ENCODE measurements at places on chromosomes 5 and 9. TPM values are rescaled to one million over a fixed set of nuclear protein-coding genes. Genes with fewer than 3 reads are reported as not detected.
A peak's percentile ranks its signal among the peaks of the same experiment; 100 is the strongest.

GRCh38 chr9:28899267-28899666 lies 1326.0 kb upstream of the C9orf72 start:
- no peak for DNase-seq
- H3K27ac ChIP-seq, result no peak overlapping the region
- no peaks in the 10 kb centered on the region for H3K27me3 ChIP-seq
- no peaks in the 10 kb centered on the region for H3K4me1 ChIP-seq
- no peak overlapping the region for H3K4me3 ChIP-seq

- no peak overlapping the region for H3K4me3 ChIP-seq
- no peak for DNase-seq
- peaks cover under 1% of the 10 kb centered on the region for H3K27me3 ChIP-seq
- peaks cover 37% of the 10 kb centered on the region for H3K36me3 ChIP-seq
- peaks cover 39% of the 10 kb centered on the region for H3K4me1 ChIP-seq
These were observed 4.5 kb downstream of the DBN1 start for GRCh38 chr5:177468685-177469628.

- DNase-seq, result no peak
- H3K4me1 ChIP-seq, result no peaks in the 10 kb centered on the region
- H3K4me3 ChIP-seq, result no peak overlapping the region
- H3K27me3 ChIP-seq, result no peaks in the 10 kb centered on the region
These were observed 37.6 kb downstream of the ABCA1 start for GRCh38 chr9:104890433-104890770.

DNA sequence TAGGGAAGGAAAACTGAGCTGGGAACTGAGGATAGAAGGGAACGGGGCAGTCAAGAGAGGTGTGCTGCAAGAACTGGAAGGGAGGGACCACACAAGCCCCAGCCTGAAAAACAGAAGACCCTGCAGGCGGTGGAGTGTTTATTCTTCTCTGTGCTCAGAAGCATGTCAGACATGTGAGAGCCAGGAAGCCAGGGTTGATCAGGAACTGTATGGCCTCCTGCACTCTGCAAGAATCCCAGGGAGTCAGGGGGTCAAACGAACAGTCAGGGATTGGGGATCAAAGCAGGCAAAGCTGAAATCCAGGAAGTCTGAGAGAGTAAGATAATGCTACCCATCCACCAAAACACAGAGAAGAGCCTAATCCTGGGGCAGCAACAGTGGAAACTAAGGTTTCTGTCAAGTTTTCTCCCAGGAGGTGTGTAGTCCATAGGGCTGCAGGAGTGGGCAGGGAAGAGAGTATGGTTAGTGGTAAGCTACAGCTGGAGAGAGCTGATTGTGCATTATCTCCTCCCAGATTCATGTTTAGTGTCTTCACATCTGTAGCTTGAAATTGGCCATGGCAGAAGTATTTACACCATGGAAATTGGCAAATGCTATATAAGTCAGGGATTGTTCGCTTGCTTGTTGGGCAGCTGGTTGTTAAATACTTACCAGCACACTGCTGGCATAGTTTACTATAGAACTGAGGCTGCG lies 115.4 kb upstream of the SLC44A1 start:
- no peaks in the 10 kb centered on the region for H3K36me3 ChIP-seq
- no peak for DNase-seq
- H3K27me3 ChIP-seq, result peaks cover 28% of the 10 kb centered on the region
- H3K4me3 ChIP-seq, result no peak overlapping the region
- H3K4me1 ChIP-seq, result peaks cover 36% of the 10 kb centered on the region
- no peak overlapping the region for H3K27ac ChIP-seq

- H3K27ac ChIP-seq, result no peak overlapping the region
- DNase-seq, result no peak
- H3K36me3 ChIP-seq, result no peaks in the 10 kb centered on the region
These were observed 140.2 kb downstream of the RGS3 start for GRCh38 chr9:113603773-113604172.

- no peaks in the 10 kb centered on the region for H3K36me3 ChIP-seq
- no peaks in the 10 kb centered on the region for H3K4me1 ChIP-seq
- no peak for DNase-seq
- H3K4me3 ChIP-seq, result no peak overlapping the region
These were observed 33.8 kb upstream of the FBXL17 start for GRCh38 chr5:108415726-108416125.

DNA sequence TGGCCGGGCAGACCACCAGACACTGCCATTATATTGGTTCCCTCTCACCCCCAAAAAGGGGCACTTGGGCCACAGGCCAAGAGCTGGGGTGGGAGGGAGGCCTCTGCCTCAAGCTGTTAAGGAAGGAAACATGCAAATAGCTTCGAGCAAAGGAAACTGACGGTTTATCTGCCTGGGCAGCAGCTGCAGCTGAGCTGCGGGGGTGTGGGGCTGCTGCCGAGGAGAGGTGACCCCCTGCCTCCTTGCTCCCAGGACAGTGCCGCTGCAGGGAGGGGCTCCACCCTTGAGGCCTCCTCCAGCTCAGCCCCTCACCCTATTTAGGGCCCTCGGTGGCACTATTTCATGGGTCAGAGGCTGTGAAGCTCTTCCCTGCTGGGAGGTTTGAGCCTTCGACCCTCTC lies 789 bp downstream of the DOK3 start:
- DNase-seq, result no peak
- peaks cover 23% of the 10 kb centered on the region for H3K36me3 ChIP-seq
- H3K4me1 ChIP-seq, result peaks cover 9% of the 10 kb centered on the region
- H3K27ac ChIP-seq, result no peak overlapping the region
- H3K27me3 ChIP-seq, result no peaks in the 10 kb centered on the region

DNA sequence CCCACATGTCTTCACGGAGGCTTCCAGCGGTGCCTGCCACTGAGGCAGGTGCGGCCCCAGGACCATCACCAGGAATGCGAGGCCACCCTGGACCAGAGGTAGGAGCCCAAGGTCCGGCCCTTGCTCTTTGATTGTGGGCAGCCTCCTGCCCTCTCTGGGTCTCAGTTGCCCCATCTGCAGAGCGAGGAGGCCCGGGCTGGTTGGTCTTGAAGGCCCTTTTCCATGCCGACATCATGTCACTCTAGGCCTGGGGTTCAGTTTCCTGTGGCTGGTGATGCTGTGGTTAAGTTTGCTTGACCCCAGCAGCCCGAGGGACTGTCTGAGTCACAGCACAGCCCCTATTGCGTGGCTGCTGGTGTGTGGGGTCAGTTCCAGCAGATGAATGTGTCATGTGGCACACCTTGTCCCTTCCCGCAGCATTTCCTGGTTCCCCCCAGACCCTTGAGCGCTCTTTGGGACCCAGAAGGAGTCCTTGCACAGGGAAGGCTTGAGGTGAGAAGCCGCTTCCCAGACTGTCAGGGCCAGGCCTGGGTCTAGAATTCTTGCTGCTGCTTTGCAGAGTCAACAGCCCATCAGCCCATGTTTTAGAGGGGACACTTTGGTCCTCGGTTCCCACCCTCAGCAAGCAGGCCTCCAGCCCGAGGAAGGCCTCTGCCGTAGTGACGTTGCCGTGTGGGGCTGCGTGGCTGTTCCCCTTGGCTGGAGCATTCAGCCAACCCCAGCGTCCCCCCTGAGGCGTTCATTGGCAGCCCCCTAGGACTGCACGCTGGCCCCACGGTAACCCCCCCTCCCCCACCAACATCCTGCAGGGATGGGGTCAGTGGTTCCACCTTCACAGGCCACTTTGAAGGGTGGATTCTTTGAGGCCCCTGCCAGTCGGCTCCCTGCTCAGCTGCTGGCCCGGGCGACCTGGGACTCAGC lies 31.0 kb upstream of the HMCN2 start:
- H3K27me3 ChIP-seq, result no peaks in the 10 kb centered on the region
- H3K27ac ChIP-seq, result no peak overlapping the region
- DNase-seq, result no peak
- peaks cover 14% of the 10 kb centered on the region for H3K4me1 ChIP-seq
- peaks cover under 1% of the 10 kb centered on the region for H3K36me3 ChIP-seq

DNA sequence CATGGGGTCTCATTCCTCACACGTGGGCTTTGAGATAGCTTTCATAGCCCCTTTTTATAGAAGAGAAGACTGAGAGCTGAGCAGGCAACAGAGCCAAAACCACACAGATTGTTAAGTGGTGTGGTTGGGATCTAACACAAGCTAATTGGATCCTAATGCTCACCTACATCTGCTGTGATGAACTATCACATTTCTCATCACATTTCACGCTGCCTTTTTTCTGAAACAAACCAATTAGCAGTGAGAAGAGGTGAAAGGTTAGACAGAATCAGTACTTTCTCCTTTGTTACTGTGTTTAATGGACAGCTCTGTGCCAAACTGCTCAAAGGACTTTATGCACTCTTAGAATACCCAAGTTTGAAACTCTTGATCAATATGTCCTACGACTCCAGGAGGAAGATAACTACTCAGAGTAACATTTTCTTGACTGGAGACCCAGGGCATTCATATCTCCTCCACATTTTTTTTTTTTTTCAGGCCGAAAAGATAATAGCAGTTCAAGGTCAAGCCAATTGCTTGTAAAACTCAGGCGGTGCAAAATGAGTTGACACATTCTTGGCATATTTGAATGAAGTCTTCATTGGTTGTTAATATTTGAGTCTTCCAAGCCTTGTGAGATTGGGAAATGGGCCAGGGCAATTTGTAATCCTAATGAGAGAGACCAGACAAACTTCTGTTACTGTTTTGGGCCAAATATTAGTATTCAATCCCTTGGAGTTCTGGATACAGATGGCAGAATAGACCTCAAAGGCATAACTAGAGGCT lies 138.4 kb downstream of the KCTD16 start:
- H3K36me3 ChIP-seq, result no peaks in the 10 kb centered on the region
- H3K4me1 ChIP-seq, result no peaks in the 10 kb centered on the region
- no peak for DNase-seq
- H3K27me3 ChIP-seq, result no peaks in the 10 kb centered on the region

DNA sequence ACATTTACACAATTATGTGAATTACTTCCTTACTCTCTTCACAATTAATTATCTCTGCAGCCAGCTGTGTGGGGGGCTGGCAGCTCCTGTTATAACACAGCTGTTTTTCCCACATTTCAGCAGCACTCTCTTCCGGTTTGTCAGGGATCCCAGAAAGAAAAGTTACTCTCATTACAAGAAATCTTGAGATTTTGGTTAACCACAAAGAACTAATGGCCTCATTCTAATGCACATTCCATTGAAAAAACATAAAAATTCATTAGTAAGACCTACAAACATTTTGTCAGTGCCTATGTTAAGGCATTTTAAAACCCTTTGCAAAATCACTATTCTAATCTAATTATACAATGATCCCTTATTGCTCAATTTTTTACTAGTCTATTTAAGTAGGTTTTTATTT lies 64.1 kb downstream of the PDE4D start:
- DNase-seq, result no peak
- H3K27ac ChIP-seq, result no peak overlapping the region
- H3K4me1 ChIP-seq, result no peaks in the 10 kb centered on the region
- peaks cover 12% of the 10 kb centered on the region for H3K27me3 ChIP-seq
- H3K36me3 ChIP-seq, result no peaks in the 10 kb centered on the region

DNA sequence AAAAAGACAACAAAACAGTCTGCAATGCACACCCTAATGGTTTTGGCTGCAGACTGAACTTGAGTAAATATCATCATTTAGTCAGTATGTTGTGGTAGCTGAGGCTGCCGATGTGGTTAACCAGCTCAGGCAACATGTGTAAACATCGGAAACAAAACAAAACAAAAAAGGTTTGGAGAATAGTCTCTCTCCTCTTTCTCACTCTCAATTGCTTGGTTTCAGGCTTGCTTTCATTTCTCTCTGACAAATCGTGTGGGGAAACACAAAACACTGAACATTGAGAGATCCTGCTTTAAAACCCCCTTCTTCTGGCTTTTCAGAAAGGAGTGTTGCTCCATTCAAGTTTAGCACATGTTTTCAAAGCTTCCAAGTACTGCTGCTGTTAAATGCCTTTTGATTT lies 453.3 kb downstream of the BNC2 start:
- H3K27me3 ChIP-seq, result no peaks in the 10 kb centered on the region
- H3K36me3 ChIP-seq, result no peaks in the 10 kb centered on the region
- no peak overlapping the region for H3K4me3 ChIP-seq
- no peaks in the 10 kb centered on the region for H3K4me1 ChIP-seq

DNA sequence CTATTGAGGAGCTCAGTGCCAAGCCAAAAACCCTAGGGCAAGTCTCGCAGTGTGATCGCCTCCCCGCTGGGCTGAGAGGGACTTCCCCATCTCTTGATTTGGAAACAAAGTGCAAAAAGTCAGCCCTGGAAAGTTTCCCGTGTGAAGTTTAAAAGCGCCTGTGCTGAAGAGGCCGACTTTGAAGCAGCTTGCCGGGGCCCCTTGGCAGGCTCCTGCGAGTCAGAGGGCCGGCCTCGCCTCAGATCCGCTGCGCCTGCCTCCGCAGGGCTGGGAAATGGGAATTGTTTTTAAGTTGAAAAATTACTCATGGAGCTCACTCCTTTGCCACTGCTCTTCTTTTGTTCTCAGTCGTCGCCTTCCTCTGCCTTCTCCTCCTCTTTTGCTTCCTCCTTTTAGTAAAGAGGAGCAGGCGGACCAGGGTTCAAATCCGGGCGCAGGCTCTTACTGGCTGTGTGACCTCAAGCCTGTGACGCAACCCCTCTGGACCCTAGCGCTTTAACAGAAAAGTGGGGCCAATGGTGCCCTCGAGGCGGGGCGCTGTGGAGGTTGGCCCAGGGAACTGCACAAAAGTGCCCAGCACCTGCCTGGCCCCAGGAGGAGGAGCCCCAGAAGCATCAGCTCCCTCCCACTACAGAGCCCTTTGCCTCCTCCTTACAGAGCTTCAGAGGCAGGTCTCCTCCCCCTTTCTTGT lies 14.7 kb upstream of the LHX2 start:
- no peak for DNase-seq
- peaks cover 64% of the 10 kb centered on the region for H3K27me3 ChIP-seq
- H3K36me3 ChIP-seq, result no peaks in the 10 kb centered on the region

GRCh38 chr5:178207183-178207916 lies 3.0 kb downstream of the HNRNPAB start:
- H3K27me3 ChIP-seq, result peaks cover 2% of the 10 kb centered on the region
- peaks cover 47% of the 10 kb centered on the region for H3K4me1 ChIP-seq
- H3K27ac ChIP-seq, result peak overlapping the region; percentile 76
- H3K4me3 ChIP-seq, result peak overlapping the region; percentile 89
- no peak for DNase-seq
- H3K36me3 ChIP-seq, result peaks cover 73% of the 10 kb centered on the region

GRCh38 chr9:11595756-11596155 lies 983.0 kb upstream of the PTPRD start:
- no peaks in the 10 kb centered on the region for H3K27me3 ChIP-seq
- DNase-seq, result no peak
- no peaks in the 10 kb centered on the region for H3K4me1 ChIP-seq
- H3K4me3 ChIP-seq, result no peak overlapping the region
- H3K36me3 ChIP-seq, result no peaks in the 10 kb centered on the region

SNCB gene
- total RNA-seq, result not detected

ANAPC2 gene
- 60.2 TPM for total RNA-seq

IFNA13 gene
- not detected for total RNA-seq

BARX1 gene
- not detected for total RNA-seq

ITK gene
- 254 TPM for total RNA-seq

ANXA6 gene
- total RNA-seq, result 495 TPM
